ENCODE measurements at places on chromosomes 13 and 19. TPM values are rescaled to one million over a fixed set of nuclear protein-coding genes. Genes with fewer than 3 reads are reported as not detected.

DNA sequence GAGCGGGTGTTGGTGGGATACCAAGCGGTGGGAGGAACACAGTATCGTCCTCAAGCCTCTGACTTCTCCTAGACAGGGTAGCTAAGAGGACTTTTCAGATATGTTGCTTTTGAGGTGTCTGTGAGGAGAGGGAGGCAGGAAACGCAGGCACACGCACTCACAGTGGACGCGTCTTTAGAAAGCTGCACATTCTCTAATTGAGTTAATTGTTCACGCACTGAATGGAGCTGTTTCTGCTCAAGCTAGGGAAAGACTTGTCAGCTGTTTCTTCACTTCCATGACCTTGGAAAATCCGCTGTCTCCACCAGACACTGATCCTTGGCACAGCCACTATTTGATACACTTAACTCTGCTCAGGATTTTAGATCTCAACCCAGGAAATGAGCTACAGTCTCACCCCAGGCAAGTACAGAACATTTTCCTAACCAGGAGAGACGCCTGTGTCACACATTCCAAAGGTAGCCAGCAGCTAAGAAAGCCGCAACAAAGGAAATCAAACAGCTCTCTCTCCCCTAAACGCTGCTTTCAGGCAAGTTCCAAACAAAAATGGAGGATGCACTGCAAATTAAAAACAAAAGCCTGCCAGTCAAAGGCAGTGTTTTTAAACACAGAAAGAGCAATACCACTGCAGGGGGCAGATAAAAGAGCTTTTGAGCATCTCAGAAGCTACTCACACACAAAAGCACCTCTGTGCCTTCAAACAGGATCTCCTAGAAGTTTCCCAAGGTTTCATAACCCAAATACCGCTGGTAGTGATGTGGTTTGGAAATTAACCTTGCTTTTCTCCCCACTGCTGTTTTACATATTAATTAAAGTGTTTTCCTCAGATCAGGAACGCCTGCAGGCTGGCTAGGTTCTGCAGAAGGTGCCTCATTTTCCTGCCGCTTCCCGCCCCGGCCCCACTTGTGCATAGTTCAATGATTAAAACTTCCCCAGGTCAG is 57.3 kb downstream of the IRS2 start:
- DNase-seq, result no peak

Gene STXBP2
- total RNA-seq, result 80.5 TPM

DNA sequence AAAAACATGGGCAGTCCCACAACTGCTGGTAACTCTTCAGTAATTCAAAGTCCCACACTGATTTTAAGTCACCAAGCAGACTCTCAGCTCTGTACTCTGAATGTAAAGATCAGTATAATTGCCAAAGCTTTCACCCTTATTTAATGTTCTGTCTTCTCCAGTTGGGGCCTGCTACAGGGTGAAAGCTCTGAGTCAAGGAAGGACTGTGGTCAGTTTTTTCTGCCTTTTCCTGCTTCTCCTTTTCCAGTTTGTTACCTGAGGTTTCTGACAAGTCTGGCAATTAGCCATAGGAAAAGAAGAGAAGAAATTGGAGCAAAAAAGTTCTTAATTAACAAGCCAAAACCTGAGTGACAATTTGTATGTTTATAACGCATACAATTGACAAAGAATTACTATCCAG is 279.3 kb downstream of the RBM26 start:
- DNase-seq, result no peak

DNA sequence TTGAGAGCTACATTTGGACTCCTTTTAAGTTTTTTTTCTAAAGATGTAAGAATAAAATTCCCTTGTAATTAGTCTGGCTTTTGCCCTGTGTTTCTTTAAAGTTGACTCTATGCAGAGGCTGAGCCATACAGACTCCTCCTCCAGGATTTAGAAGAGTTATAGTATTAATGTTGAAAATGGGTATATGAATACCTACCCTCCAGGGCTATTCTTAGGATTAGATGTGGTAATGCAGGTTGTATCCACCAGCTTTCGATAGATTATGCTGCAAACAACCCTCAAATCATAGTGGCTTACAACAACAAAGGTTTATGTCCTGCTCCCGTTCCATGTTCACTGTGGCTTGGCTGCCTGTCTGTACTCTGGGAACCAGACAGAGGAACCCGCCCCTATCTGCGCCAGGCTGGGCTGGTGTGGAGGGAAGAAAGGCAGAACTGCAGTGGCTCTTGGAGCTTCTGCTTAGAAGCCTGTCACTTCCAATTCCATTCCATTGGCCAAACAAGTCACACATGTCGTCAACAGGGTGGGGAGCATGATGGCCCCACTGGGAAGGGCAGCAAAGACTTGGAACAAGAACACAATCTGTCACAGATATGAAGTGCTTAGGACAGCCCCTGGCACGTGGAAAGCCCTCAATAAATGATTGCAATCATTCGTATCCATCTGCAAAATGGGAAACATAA is 290.8 kb downstream of the FOXO1 start:
- no peak for DNase-seq

Gene LAIR1
- total RNA-seq, result 13.1 TPM

DNA sequence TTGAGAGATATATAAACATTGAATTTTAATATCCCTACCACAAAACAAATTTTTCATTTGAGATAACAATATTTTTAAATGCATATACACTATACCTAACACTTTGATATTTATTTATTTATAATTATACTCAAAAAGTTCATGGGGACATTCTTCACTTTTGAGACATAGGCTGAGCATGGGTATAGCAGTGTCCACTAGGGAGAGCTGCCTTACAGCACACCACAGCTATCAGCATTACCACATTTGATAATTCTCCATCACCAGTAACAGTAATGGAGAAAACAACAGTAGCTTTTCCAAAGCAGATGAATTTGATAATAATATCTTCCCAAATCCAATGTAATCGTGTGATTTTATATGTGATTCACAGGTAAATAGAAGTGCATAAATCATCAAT is 626.1 kb downstream of the DACH1 start:
- DNase-seq, result no peak

Gene TTYH1
- 0.66 TPM for total RNA-seq

GRCh38 chr13:20828539-20829364 is 55.0 kb upstream of the EEF1AKMT1 start:
- DNase-seq, result no peak

GRCh38 chr19:30161770-30162169 is 210.4 kb upstream of the ZNF536 start:
- DNase-seq, result no peak

Gene LHB
- total RNA-seq, result not detected

Gene LMO7
- 4.6 TPM for total RNA-seq

- DNase-seq, result no peak
These were observed 4.4 kb downstream of the CCDC61 start for GRCh38 chr19:45999653-46000121.

DNA sequence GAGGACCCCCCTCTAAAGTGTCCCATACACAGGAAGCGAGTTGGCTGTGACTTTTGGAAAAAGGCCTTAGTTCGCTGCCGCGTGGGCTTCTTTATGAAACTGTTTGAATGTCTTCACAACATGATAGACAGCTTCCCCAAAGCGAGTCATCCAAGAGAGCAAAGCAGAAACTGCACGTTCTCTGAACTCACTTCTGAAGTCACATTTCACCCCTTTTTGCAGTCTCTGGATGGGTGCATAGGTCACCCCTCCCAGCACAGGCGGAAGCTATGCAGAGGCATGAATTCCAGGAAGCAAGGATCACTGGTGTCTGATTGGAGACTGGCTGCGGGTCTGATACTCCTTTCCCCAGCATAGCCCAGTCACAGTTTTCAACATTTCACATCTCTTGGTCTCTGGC is 10.6 kb downstream of the GPI start:
- DNase-seq, result no peak

Gene SIGLEC14
- 0.35 TPM for total RNA-seq

DNA sequence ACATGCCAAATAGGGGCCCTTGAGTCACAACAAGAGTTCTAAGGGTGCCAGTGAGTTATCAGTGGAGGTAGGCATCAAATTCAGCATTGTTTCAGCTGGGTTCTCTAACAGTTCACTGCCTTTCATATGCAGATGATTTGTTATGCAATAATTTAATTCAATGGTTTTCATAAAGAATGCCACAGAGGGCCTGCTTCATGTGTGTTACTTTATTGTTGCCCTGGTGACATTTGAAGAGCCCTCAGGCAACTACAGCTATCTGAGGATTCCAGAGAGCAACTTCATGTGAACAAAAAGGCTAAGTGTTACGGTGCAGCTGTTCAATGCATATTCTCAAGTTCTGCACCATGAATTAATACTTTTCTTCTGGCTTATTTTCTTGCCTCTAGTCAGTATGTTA is 43.1 kb upstream of the STARD13 start:
- no peak for DNase-seq

- no peak for DNase-seq
These were observed 12.9 kb upstream of the PCCA start for GRCh38 chr13:100075700-100076587.

- DNase-seq, result no peak
These were observed 32.1 kb downstream of the RASL11A start for GRCh38 chr13:27302643-27303262.

DNA sequence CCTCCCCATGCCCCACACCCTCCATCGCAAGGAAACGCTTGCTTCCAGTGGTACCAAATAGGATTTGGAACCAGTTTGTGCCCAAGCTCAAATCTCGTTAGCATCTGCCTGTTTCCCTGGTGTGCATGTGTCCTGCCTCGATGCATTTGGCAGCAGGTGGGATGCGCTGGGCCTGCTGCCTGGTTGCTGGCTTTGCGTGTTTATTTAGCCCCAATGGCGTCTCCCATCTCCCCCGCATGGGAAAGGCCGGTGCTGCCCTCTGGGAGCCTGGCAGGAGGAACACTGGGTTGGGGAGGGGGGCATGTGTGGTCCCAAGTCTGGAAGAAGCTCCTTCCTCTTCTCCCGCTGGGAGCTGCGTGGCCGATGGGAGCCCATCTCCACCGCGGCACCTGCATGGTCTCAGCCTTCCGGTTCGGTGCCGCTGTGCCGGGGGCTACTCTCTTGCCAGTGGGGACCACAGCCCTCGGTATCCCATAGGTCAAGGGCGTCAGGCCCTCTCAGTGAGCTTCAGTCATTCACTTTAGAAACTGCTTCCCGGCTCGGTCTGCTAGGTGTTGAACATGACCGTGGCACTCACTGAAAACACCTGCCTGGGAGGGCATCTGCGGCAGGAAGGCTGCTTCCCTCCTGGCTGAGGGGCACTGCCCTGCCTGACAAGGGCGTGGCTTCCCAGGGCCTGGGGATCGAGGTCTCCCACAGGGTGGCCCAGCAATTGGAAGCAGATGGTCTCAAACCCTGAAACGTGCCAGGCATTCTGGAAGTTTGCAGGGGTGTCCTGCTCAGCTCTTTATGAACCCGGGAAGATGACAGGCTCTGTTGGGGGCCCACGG is 11.8 kb upstream of the F7 start:
- no peak for DNase-seq

DNA sequence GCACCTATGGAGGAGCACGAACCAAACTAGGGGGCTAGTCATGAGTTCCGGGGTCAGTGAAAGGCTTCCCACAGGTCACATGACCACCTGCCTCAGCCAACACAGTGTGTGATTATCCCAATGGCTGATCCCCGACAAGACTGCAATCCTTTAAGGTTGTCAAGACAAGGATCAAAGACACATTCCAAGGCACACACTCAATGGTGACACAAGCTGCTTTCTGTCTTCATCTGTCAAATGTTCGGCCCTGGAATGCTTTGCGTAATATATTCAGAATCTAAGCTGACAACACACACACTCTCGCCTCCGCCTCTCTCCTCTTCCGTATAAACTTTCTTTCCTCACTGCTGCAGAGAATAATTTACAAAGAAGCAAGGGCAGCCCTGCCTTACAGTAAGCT is 11.7 kb downstream of the RANBP3 start:
- DNase-seq, result no peak

- DNase-seq, result no peak
These were observed 1.1 kb downstream of the SAFB2 start for GRCh38 chr19:5621311-5621944.

DNA sequence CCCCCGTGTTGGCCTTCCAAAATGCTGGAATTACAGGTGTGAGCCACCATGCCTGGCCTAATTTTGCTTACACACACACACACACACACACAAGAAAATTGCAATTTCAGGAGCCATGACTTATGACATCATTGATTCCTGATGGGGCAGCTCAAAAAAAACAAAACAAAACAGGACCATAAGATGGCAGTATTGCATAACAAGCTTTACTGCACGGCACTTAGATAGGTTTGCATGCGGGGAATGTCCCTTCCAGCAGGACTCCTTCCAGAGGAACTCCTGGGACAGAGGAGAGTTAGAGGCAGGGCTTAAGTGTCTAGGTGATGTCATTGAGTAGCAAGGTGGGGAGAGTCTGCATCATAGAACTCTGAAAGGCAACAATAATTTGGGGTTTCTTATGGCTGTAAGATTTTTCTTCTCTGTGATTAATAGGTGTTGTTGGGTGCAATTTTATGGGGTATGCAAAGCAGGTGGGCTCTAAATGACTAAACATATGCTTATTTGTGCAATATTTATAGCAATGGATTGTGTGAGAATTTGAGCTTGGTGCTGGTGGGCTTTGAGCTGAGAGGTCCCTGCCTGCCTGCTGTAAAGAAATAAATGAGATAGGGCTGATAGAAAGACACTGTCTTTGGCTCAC is 9.0 kb upstream of the ACSBG2 start:
- DNase-seq, result no peak

GRCh38 chr13:106795847-106796246 is 227.9 kb upstream of the ARGLU1 start:
- DNase-seq, result no peak

Gene ZNF599
- total RNA-seq, result 4.6 TPM

Gene CEACAM18
- not detected for total RNA-seq

- peak; percentile 46 for DNase-seq
These were observed 24.9 kb downstream of the EPS15L1 start for GRCh38 chr19:16446724-16447368.

DNA sequence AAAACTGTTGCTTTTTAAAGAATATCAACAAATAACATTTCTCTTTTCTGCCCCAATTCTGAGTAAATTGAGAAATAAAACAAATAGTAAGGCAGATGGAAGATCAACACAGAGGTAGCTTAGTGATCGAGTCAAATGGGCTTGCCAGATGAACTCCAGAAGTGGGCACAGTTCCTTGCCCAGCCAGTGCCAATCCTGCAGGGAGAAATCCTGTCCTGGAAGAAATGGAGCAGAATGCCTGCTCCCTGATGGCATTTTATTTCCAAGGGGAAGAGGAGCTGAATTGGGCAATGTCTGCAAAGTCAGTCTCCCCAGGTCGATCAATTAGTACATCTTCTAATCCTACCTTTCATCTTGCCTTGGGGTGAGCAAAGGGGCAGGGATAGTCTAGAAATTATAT is 225.3 kb downstream of the NHLRC3 start:
- no peak for DNase-seq

GRCh38 chr19:556611-557382 is 12.9 kb downstream of the GZMM start:
- no peak for DNase-seq

- no peak for DNase-seq
These were observed 12.7 kb downstream of the KLHL26 start for GRCh38 chr19:18649371-18650020.

All from CD8-positive, alpha-beta memory T cell (primary cell).